ENCODE measurements at places on chromosomes 6 and 20.

DNA sequence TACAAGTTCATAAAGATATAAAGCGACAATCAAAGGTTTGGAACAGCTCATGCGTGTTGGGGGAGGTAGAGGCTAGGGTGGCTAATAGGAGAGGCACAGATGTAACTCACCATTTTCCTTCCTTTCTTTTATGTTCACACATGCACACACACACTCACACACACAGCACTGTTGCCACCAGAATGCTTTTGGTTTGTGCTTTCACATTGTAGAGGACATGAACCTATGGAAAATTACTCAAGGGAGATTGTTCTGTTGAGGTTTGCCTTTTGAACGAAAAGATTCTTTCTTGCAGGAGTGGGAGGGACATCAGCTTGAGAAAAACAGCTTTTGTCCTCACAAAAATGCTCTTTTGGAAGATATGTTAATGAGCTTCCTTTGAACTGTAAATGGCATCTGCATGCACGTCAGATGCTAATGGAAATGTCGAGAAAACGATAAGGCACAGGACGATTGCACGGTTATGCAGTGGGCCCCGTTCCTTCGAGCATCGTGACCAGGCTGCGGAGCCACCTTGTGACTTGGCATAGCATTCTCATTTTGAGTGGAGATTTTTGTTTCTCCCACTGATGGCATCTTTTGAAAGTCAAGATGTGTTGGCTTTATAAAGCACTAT lies 724.1 kb downstream of the KIF16B start:
- no peak overlapping the region for H3K4me3 ChIP-seq
- no peak overlapping the region for H3K27ac ChIP-seq
- DNase-seq: no peak
- H3K4me1 ChIP-seq: no peaks in the 10 kb centered on the region
- H3K27me3 ChIP-seq: no peaks in the 10 kb centered on the region
- H3K36me3 ChIP-seq: no peaks in the 10 kb centered on the region

DNA sequence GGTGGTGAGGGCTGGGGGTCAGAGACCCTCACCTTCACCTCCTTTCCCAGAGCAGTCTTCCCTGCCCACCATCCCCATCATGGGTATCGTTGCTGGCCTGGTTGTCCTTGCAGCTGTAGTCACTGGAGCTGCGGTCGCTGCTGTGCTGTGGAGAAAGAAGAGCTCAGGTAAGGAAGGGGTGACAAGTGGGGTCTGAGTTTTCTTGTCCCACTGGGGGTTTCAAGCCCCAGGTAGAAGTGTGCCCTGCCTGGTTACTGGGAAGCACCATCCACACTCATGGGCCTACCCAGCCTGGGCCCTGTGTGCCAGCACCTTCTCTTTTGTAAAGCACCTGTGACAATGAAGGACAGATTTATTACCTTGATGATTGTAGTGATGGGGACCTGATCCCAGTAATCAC lies 2.1 kb downstream of the HLA-G start:
- no peaks in the 10 kb centered on the region for H3K36me3 ChIP-seq
- H3K27ac ChIP-seq: no peak overlapping the region
- no peak overlapping the region for H3K4me3 ChIP-seq
- H3K4me1 ChIP-seq: peaks cover 3% of the 10 kb centered on the region

DNA sequence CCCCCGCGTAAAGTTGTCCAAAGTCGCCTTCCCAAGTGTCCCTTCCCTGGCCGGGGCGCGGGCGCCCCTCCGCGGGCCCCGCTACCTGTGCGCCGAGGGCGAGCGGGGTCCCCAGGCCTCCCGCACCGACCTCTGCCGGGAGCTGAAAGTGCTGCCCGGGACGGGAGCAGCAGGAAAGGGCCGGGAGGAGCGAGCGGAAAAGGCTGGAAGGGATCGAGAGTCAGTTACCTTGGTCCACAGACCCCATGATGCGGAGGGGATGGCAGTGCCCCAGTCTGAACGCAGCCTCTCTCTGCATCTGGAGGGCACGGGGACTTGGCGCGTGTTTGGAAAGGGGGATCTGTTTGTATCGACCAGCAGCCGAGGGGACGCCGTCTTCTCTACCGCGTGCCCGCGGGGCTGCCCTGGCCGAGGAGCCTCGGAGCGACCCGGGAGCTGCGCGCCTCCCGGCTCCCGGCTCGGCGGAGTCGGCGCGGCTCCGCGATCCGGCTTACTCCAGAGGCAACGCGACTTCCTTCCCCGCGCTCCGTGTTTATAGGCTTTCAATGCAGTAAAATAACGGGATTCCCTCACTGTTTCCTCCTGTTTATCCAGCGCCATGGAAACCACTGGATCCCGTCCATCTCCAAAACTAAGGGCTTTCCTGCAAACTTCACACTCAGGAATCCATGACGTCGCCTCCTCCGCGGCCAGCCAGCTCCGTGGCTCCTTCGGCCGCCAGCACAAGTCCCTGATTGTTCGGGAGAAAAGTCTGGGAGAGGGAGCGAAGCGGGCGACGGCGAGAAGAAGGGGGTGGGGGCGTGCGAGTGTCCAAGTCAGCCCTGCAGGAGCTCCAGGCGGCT lies 20.0 kb upstream of the NFATC2 start:
- peak overlapping the region; percentile 40 for H3K4me3 ChIP-seq
- H3K27me3 ChIP-seq: no peaks in the 10 kb centered on the region
- peak overlapping the region; percentile 75 for H3K27ac ChIP-seq
- H3K4me1 ChIP-seq: peaks cover 24% of the 10 kb centered on the region
- peak; percentile 39 for DNase-seq

DNA sequence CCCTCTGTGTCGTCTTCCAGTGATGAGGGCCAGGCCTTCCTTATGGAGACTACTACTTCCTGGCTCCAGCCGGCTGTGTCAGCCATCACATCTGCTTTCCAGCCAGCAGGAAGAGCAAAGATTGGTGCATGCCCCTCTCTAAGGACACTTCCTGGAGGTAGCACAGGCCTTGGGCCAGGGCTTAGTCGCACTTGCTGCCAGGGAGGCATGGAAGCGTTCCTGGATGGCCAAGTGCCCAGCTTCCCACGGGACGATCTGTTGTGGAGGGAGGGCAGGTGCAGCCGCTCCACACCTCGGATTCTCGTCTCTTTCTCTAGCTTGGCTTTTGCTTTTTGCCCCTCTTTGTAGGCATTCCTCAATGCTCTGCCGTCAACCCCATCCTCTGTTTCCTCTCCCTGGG lies 11.9 kb downstream of the ERMARD start:
- peaks cover 29% of the 10 kb centered on the region for H3K36me3 ChIP-seq
- H3K27ac ChIP-seq: no peak overlapping the region
- peaks cover 19% of the 10 kb centered on the region for H3K4me1 ChIP-seq
- DNase-seq: no peak
- H3K27me3 ChIP-seq: no peaks in the 10 kb centered on the region
- H3K4me3 ChIP-seq: peak overlapping the region; percentile 28

GRCh38 chr6:16388488-16388887 lies 150.1 kb downstream of the GMPR start:
- DNase-seq: no peak
- H3K27ac ChIP-seq: no peak overlapping the region
- no peak overlapping the region for H3K4me3 ChIP-seq
- H3K4me1 ChIP-seq: no peaks in the 10 kb centered on the region
- no peaks in the 10 kb centered on the region for H3K27me3 ChIP-seq
- H3K36me3 ChIP-seq: no peaks in the 10 kb centered on the region

GRCh38 chr6:27043244-27043643 lies 204.3 kb upstream of the PRSS16 start:
- no peak overlapping the region for H3K4me3 ChIP-seq
- H3K36me3 ChIP-seq: no peaks in the 10 kb centered on the region
- no peaks in the 10 kb centered on the region for H3K4me1 ChIP-seq

- DNase-seq: no peak
- no peak overlapping the region for H3K4me3 ChIP-seq
- no peak overlapping the region for H3K27ac ChIP-seq
- H3K36me3 ChIP-seq: no peaks in the 10 kb centered on the region
- no peaks in the 10 kb centered on the region for H3K4me1 ChIP-seq
Measured at GRCh38 chr6:159642995-159643394, 50.0 kb downstream of the SOD2 start.

GRCh38 chr6:52910091-52910490 lies 593 bp upstream of the GSTA3 start:
- H3K27ac ChIP-seq: no peak overlapping the region
- DNase-seq: no peak
- no peaks in the 10 kb centered on the region for H3K27me3 ChIP-seq
- H3K4me1 ChIP-seq: no peaks in the 10 kb centered on the region
- H3K4me3 ChIP-seq: no peak overlapping the region
- H3K36me3 ChIP-seq: no peaks in the 10 kb centered on the region

- H3K4me1 ChIP-seq: peaks cover 14% of the 10 kb centered on the region
- peak; percentile 74 for DNase-seq
- peak overlapping the region; percentile 46 for H3K27ac ChIP-seq
- H3K36me3 ChIP-seq: no peaks in the 10 kb centered on the region
Measured at GRCh38 chr6:37050045-37050853, 44.8 kb downstream of the FGD2 start.

DNA sequence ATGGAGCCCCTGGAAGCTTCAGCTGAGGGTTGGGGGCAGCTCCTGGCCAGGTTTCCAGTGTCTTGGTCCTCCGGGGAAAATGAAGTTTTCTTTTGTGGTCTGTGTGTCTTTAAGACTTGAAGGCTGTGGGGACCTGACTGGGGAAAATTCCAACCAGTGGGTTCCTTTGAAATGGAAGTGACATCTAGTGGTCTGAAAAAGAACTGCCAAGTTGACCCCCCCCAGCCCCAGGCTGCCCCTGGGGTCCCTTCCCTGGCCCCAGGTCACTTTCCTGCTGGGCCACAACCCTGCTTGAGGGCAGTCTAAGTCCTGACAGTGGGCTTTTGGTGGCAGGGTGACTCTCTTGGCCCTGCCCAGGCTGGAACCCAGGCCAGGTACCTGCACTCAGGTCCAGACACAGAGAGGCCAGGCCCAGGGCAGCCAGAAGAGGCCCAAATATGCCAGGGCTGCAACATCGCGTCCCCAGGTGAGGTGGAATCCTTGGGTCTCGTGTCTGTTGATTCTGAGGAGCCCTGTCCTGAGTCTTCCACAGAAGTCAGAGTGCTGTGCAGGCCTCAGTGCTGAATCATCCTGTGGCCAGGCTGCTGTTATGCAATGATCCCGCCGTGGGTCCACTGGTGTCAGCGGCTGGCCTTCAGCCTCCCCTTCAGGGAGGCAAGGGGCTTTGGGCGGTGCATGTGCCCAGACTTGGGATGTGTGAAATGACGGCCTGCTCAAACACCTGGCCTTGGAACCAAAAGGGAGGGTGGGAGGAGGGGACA lies 68.4 kb downstream of the VEGFA start:
- peaks cover 8% of the 10 kb centered on the region for H3K4me1 ChIP-seq
- H3K36me3 ChIP-seq: no peaks in the 10 kb centered on the region
- H3K27ac ChIP-seq: peak overlapping the region; percentile 87

GRCh38 chr20:4840801-4841200 lies 119.1 kb downstream of the PRND start:
- no peak overlapping the region for H3K27ac ChIP-seq
- no peaks in the 10 kb centered on the region for H3K4me1 ChIP-seq
- no peaks in the 10 kb centered on the region for H3K27me3 ChIP-seq
- H3K4me3 ChIP-seq: no peak overlapping the region

DNA sequence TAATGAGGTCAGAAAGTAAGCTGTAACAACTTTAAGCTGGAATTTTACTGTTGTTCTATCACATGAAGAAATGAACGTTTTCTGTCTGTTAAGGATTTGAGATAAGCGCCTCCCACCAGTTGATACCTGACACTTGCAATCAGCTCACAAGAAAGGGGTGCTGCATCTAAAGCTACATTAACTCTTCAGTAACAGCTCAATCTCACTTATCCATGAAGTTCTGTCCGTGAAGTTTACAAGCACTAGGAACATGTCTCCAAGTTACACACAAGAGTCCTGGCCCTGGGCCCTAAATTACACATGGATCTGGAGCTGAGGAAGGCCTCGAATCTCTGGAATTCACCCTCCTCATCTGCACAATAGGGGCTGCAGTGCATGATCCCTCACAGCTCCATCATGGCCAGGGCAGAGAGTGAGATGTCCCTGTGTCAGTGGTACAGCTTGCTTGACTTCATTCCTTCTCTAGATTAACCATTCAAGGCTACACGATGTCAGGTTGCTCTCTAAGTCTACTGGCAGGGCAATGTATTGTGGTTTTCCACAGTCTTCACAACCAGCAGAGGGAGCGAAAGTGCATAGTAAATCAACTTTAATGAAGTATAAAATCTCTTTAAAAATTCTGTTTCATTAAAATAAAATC lies 182.4 kb upstream of the MCHR2 start:
- H3K27me3 ChIP-seq: no peaks in the 10 kb centered on the region
- no peak overlapping the region for H3K4me3 ChIP-seq
- H3K36me3 ChIP-seq: no peaks in the 10 kb centered on the region
- no peak for DNase-seq
- H3K27ac ChIP-seq: no peak overlapping the region

- H3K36me3 ChIP-seq: no peaks in the 10 kb centered on the region
- H3K27me3 ChIP-seq: no peaks in the 10 kb centered on the region
- H3K4me1 ChIP-seq: no peaks in the 10 kb centered on the region
- DNase-seq: no peak
- no peak overlapping the region for H3K27ac ChIP-seq
Measured at GRCh38 chr6:16470502-16471221, 232.3 kb downstream of the GMPR start.

DNA sequence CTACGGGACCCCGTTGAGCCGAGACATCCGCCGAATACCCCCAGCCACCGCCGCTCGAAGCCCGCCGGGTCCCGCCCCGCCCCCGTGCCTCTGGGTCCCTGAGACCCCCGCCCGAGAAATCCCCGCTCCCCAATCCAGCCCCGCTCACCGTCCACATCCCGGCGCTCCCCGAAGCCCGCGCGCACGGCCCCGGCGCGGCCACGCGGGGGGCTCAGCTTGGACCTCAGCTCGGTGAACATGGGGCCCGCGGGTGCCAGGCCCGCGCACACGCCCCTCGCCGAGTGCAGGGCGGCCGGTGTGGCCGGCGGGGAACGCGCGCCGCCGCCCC lies 249 bp downstream of the SAMD10 start:
- peaks cover 52% of the 10 kb centered on the region for H3K4me1 ChIP-seq
- peak overlapping the region; percentile 79 for H3K27ac ChIP-seq
- H3K4me3 ChIP-seq: peak overlapping the region; percentile 66
- no peak for DNase-seq
- H3K27me3 ChIP-seq: no peaks in the 10 kb centered on the region
- peaks cover 2% of the 10 kb centered on the region for H3K36me3 ChIP-seq

DNA sequence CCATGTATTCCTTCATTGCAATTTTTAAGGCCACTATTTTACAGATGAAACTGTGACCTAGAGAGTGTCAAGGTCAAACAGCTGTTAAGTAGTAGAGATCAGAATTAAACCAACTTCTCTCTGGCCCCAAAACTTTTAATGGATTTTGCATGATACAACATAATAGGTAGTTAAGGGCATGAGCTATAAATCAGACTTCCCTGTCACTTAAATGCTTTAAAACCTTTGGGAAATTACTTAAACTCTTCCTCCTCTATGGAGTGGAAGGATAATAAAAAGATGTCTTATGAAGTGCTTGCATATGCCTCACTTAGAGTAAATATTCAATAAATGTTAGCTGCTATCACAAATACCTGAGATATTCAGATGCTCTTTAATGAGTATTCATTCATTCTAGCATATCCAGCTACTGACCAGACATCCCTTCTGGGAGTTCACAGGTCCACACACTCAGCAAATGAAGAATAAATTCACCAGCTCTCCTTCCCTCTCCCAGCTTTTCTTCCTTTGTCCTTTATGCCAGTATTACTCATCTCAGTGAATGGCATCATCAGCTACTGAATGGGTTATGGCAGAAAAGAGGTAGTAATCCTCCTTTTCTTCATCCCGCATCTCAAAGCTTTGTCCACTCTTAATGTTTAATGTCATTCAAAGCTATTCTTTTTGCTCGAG lies 36.2 kb downstream of the EYA4 start:
- no peaks in the 10 kb centered on the region for H3K4me1 ChIP-seq
- H3K36me3 ChIP-seq: no peaks in the 10 kb centered on the region
- no peak overlapping the region for H3K27ac ChIP-seq
- no peak for DNase-seq
- no peaks in the 10 kb centered on the region for H3K27me3 ChIP-seq
- H3K4me3 ChIP-seq: no peak overlapping the region
